ENCODE measurements at places on chromosomes 5 and 9. TPM values are rescaled to one million over a fixed set of nuclear protein-coding genes. Genes with fewer than 3 reads are reported as not detected.

DNA sequence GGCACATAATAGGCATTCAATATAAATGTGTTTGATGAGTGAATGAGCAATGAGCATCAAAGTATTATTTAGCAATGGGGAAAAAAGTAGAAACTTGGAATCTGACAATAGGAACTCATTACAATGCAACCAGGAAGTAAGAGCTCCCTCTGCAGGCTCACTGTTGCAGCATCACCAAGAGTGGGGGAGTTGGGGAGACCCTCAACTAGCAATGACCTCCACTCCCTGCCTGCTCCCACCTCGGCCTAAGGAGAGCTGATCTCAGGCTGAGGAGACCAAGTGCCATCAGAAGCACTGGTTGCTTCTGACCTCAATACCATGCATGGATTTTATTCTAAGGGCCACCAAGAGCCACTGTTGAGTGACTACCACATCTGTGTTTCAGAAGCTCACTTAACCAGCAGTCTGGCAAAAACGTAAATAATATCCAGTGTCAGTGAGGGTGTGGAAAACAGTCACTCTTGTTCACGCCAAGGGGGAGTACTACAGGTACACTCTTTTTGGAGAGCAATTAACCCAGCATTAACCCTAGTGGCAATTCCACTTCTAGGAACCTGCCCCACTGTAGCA is 8.0 kb downstream of the VDAC1 start:
- DNase-seq: peak; percentile 45

Gene CD274
- 1.4 TPM for polyA plus RNA-seq

Gene PCDHGC5
- polyA plus RNA-seq: 0.06 TPM

DNA sequence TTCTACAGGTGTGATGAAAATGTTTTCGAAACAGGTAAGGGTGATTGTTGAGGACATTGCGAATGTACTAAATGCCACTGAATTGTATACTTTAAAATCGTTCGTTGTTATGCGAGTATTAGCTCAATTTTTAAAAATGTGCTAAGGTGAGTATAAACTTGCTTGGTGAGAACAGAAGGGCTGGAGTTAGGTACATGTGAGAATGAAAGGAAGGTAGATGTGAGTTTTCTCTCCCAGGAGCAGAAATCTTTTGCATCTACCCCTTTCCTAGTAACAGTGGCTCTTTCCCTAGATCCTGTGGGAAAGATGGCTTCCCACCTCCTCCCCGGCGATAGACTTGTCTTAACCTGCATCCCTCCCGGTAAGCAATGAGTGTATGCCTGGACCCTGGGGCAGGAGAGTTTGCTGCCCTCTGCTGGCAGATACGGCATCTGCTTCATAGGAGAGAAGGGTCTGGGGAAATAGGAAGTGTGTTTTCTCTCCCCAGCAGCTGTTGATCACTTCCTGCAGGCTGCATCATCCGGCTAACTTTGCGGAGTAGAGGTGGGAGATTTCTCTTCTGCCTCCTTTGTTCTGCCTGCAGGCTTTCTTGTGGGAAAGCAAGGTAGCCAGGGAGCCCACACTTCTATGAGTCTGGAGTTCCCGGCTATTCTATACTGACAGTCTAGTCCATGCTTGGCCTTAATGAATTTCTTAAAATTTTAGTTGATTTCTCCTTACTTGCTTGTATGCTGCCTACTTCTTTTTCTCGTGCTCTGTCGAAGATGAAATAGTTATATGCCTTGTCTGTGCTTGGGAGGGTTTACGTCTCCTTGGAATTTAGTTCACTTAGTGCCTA is 373.3 kb upstream of the SEMA6A start:
- DNase-seq: peak; percentile 61

Gene SLC25A48
- polyA plus RNA-seq: not detected

Gene C8G
- polyA plus RNA-seq: 2.8 TPM

DNA sequence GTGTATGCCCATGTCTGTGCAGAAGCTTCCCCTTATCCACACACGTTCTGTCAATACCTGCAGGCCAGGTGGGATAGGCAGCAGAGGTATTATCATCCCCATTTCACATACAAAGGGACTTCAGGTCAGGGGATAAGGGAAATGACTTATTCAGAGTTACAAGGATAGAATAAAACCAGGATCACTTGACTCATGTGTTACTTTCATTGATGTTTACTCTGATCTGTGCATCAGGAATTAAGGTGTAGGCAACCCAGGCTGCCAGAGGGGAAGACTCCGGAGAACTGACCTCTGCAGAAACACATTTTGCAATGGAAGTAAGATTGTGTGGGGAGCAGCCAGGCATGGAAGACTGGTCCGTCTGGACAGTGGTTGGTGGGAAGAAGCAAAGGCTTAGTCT is 74.2 kb upstream of the FSTL4 start:
- DNase-seq: no peak

DNA sequence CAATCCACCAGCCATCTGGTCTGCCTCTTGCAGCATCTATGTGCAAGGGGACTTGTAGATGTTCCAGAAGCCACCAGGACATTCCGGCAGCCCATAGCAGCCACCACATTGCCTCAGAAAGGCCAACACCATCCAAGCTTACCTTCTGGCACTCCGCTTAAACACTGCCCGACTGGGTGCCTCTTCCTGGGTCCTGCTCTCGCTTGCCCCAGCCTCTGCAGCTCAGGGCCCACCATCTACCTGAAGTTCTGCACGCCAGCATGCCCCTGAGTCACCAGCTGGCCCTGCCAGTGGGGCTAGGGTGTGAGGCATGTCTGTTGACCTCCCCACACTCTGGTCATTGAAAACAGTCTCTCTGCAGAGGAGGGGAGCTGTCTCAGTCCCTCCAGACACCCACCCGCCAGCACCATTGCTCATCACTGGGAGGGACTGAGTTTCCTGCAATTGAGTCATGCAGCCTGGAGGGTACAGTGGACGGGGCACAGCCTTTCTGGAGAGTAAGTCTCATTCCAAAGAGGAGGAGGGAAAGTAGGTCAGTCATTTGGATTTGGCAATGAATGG is 16.9 kb upstream of the COL5A1 start:
- no peak for DNase-seq

Gene AQP7
- polyA plus RNA-seq: not detected

DNA sequence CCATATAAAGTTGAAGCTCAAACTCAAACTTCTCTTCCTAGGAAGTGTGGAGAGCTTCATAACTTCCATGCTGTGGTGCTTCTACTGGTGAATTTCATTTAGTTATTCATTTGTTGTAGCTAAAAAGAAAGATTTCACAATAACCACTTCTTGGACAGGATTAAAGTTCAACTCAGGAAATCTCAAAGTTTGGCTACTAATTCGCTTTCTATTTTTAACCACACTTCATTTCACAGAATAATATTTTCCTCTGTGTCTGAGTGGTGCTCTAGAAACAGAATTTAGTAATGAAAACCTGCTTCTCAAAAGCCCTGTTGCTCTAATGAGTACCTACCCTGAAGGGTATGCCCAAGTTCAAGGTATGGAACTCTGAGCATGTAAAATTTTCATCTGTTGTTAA is 73.9 kb downstream of the ACTBL2 start:
- no peak for DNase-seq

- no peak for DNase-seq
Observed at GRCh38 chr9:7608261-7608660, 191.3 kb downstream of the DMAC1 start.

Gene RNF14
- polyA plus RNA-seq: 7.2 TPM

DNA sequence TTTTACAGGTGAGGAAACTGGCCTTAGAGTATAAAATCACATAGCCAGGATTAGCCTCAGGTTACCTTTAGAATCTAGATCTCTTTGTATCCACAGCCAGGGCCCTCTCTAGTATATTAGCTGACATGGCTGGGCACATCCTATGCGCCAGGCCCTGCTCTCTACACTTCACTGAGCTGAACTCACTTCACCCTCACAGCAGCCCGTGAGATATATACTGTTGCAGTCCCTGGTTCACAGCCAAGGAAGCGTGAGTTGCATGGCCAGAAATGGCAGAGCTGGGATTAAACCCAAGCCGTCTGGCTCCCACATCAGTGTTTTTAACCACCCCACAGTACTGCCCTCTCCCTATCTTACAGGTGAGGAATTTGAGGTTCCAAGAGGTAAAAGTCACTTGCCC is 58.4 kb downstream of the DAB2IP start:
- no peak for DNase-seq

DNA sequence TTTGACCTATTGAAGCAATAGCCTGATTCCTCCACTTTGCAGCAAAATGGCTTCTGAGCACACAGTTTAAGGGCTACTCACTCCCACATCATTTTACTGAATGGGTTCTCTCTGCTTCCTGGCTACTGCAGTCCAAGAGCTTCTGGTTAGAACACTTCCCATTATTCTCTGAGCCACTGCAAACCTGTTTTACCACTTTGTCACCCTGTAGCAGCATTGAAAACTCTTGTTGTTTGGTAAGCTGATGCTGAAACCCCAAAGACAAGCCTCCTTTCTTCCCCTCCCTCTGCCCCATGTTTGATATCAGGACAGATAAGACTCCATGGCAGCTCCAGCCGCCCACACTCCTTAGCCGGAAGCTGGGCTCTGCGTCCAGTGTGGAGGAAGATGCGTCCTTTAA is 84.4 kb upstream of the RARS1 start:
- no peak for DNase-seq

Gene TMEM215
- polyA plus RNA-seq: not detected

Gene PHYHD1
- 2.0 TPM for polyA plus RNA-seq

Data from B cell (primary cell).